DMS79 treated with DMSO at 0.1 percent for 48 hours (cell line): ENCODE measurements at places on chromosomes 3 and 15.

DNA sequence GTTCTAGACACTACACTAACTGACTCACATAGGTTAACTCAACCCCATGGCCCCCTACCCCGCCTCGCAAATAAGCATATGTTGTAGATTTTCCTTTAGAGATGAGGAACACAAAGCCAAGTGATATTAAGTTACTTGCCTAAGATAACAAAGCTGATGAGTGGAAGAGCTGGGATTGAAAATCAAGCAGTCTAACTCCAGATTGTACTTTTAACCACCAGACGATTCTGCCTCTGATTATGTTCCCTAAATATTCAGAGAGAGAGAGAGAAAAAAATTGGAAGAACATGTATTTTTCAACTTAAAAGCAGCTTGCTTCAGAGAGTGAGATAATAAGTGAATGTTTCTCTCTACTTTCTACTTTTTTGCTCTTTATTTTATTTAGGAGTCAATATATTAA lies 66.9 kb upstream of the THBS1 start:
- no peak for DNase-seq

- DNase-seq, result no peak
Observed at GRCh38 chr3:98765721-98766120, 2.6 kb downstream of the ST3GAL6 start.

DNA sequence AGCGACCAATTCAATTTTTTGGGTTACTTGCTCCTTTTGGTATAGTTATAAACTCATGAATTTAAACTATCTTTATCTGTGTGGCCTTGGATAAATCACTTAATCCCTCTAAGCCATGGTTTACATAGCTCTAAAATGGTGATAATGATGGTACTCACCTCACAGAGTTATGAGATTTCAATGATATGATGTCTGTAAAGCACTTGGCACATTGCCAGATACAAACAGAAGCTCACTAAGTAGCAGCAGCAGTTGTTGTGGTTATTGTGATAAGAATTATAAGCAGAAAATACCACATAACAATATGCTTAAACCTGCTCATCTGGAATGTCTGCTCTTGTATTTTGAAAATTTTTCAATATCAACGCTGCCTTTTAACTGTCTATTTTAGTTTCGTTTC lies 185.1 kb upstream of the SNTN start:
- no peak for DNase-seq

- DNase-seq, result no peak
Observed at GRCh38 chr15:63879211-63879610, 45.5 kb upstream of the HERC1 start.

- no peak for DNase-seq
Observed at GRCh38 chr15:48657950-48658591, 12.6 kb upstream of the FBN1 start.
